ENCODE measurements at places on chromosomes 1 and 21.

- peak; percentile 60 for DNase-seq
Measured at GRCh38 chr1:92961131-92961895, at the start of gene DIPK1A. Gene DIPK1A, minus strand, starts transcription at chr1:92961462. Its CDS starts 33 bp downstream, at chr1:92961429.

DNA sequence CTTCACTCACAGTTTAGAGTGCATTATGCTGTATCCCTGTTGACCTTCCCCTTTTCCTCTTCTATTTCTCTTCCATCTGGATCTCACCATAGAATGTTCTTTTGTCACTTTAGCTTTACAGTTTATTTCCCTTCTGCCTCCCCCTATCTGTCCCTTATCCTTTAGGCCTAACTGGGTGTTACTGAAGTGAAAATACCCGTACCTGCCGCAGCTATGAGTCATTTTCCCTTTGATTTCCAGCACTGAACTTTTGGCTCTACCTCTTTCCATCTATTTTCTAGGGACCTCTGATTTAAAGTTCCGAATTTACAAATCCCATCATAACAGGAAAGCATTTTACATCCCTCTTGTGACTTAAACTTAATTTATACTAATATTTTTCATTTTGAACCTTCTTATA is 19.7 kb downstream of the ITSN1 start:
- DNase-seq = no peak

- no peak for DNase-seq
Measured at GRCh38 chr1:50605186-50605875, 182.1 kb upstream of the DMRTA2 start.

- DNase-seq = no peak
Measured at GRCh38 chr1:87208931-87209330, 119.7 kb upstream of the LMO4 start.

GRCh38 chr1:219215477-219215876 is 41.8 kb downstream of the LYPLAL1 start:
- DNase-seq = no peak

DNA sequence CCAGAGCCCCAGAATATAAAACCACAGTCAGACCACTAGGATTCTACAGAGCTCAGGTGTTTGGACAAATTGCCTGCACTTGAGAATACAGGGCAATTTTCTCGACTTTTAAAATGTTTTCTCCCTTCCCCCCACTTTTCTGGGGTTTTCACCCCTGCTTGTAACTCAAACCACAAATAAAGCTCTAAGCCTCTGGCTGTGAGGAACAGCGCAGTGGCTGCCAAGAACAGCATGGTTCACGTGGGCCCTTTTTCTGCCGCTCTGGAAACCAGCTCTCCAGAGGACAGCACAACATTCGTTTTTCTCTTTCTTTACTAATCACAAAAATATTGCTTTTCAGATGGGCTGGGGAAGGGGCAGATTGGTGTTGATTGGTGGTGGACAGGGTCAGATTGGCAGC is 102.2 kb upstream of the JUN start:
- no peak for DNase-seq

GRCh38 chr1:70487910-70488665 is 77.0 kb downstream of the CTH start:
- no peak for DNase-seq

GRCh38 chr1:11611638-11612327 is 42.4 kb downstream of the FBXO2 start:
- DNase-seq = no peak

DNA sequence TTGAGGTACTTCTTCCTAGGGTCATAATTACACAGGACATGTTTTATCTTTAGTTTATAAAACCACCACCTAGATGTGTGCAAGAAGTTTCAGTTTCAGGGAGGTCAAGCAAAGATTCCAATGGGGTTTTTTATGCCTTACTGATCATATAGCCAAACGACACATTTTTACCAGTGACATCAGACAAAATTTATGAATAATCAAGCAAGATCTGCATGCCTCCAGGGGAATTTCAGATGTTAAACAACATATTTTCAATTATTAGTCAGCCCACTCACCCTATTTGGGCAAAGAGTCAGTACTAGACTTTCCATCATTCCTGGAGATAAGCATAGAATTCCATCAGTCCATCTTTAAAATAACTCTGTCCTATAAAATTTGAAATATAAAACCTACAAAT is 867.4 kb downstream of the KCNT2 start:
- DNase-seq = no peak

GRCh38 chr21:37098751-37099150 is 25.7 kb downstream of the TTC3 start:
- no peak for DNase-seq

DNA sequence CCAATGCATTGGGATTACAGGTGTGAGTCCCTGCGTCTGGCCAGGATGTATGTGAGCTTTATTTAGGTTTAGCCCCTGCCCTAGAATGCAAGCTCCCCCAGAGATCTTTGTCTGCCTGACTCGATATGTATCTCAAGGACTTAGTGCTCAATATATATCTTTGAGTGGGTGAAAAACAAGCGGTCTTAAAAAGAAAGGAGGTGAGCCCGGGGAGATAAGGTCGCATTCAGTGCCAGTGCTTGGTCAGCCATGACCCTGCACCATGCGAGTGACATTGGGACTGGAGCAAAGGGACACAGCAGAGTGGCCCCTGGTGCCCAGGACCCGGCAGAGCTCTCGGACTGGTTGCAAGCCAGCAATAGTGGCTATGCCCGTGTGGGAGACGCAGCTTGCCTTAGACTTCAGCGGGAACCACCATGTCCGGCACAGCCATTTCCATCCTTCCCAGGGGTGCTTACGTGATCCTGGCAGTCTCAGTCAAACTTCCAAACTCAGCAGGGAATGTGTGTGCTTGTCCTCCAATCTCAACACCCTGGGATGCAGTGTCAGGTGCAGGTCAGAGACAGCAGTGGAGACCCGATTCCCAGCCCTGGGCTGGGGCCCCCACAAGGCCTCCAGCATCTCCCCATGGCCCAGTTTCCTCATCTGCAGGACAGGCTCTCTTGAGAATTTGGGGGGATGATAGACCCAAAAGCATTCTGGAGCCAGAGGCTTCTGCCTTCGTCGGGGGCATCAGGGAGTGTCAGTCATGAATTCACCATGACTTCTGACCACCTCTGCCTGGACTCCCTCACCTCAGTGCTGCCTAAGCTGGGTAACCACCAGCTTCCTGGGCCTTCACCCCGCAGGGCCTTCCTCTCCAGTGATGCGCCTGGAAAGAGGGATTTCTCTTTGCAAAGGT is 1.8 kb downstream of the MX2 start:
- no peak for DNase-seq

DNA sequence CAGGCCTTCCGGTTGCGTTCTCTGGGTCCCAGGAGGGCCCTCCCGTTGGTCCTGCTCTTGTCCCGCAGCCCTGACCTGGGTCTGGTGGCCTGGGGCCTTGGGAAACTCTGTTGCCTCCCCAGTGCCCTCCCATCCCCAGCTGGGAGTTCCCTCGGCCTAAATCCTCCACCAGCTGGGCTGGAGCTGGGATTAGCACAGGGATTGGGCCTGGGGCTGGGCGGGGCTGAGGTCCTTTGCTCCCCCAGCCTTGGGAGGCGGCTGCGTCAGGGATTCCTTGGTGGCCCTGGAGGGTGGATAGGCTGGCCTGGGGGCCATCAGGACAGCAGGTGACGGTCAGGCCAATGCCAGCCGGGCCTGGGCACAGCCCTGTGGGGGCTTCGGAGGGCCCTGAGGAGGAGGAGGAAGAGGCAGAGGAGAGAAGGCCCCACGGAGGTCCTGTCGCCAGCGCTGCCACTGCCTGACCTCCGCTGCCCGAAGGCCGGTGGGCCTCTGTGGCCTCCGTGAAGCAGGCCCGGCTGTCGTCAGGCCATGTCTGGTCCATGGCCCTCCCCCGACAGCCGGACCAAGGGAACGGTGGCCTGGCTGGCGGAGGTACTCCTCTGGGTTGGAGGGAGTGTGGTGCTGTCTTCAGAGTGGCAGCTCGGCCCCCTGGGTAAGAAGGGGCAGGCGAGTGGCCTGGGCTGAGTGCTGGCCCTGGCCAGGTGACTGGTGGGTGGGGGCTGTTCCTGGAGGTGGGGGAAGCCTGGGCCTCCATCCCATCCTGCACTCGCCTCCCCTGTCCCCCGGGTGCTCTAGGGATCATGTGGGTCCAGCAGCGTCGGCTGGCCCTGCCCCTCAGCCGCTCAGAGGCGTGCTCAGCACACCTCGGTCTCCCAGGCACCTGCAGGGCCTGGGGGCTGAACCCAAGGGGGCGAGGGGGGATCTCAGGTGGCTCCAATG is at the start of gene PLCH2:
Gene PLCH2 (plus strand): TSS at position 229 of the 939 bp plus-strand sequence. CDS start 300 bp downstream, at position 529.
- DNase-seq = no peak

- DNase-seq = no peak
Measured at GRCh38 chr1:166933633-166934032, 41.7 kb downstream of the ILDR2 start.

DNA sequence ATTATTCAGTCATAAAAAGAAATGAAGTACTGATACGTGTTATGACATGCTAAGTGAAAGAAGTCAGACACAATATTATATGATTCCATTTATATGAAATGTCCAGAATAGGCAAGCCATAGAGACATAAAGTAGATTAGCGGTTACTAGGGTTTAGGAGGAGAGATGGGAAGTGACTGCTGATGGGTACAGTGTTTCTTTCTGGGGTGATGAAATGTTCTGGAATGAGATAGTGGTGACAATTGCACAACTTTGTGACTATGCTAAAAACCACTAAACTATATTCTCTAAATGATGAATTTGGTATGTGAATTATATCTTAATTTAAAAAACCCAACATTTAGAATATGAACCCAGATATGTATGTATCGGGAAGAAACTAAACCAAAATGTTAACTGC is 27.6 kb downstream of the IPP start:
- DNase-seq = no peak

GRCh38 chr21:37866027-37866426 is 50.2 kb downstream of the KCNJ6 start:
- no peak for DNase-seq

DNA sequence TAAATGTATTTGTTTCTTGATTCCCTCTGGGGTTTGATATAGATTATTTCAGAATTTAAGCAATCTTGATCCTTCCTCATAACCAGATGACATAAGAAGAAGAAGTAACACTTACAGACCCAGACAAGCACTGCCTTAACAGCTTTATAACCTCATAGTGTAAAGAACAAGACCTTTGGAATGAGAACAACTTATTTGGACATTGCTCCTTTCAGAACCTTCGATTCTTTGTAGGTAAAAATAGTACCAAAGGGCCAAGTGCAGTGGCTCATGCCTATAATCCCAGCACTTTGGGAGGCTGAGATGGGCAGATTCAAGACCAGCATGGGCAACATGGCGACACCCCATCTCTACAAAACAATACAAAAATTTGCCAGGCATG is 15.0 kb downstream of the TM2D1 start:
- no peak for DNase-seq

- DNase-seq = no peak
Measured at GRCh38 chr1:153832293-153832692, 57.1 kb downstream of the SLC27A3 start.

DNA sequence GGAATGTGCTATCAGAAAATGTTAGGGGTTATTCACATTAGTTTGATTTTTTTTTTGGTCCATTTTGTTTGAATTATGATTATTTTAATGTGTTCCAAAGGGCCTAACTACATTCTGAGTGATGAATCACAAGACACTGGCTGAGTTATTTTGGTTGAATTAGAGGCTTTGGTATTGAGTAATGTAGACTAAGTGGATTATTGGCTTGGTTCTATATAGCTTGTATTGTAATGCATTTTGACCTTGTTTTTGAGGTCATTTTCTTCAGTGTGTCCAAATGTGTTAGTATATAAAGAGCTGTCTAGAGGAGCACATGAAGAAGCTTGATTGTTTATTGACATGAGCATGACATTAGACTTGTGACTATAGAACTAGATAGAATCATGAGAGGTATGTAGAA is 3.4 kb downstream of the ZNF326 start:
- DNase-seq = no peak

- no peak for DNase-seq
Measured at GRCh38 chr1:201264554-201264953, 18.8 kb upstream of the PKP1 start.

DNA sequence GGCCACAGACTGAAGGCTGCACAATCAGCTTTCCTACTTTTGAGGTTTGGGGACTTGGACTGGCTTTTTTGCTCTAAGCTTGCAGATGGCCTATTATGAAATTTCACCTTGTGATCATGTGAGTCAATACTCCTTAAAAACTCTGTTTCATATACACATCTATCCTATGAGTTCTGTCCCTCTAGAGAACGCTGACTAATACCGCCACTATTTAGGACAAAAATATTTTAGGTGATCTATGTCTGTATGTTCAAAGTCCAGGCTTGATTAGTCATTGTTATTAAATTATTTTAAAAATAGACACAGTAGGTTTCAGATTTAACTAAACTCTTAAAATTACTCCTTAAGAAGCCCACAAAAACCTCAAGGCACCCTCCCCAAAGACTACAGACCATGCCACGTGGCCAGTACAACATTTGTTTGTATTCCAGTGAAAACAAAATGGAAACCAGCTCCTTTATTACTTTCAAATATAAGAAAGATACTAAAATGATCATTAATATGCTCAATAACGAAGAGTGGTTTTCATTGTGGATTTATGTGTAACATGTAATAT is 63.1 kb downstream of the TMPRSS15 start:
- no peak for DNase-seq

- DNase-seq = no peak
Measured at GRCh38 chr1:245336149-245336983, 181.6 kb downstream of the KIF26B start.

DNA sequence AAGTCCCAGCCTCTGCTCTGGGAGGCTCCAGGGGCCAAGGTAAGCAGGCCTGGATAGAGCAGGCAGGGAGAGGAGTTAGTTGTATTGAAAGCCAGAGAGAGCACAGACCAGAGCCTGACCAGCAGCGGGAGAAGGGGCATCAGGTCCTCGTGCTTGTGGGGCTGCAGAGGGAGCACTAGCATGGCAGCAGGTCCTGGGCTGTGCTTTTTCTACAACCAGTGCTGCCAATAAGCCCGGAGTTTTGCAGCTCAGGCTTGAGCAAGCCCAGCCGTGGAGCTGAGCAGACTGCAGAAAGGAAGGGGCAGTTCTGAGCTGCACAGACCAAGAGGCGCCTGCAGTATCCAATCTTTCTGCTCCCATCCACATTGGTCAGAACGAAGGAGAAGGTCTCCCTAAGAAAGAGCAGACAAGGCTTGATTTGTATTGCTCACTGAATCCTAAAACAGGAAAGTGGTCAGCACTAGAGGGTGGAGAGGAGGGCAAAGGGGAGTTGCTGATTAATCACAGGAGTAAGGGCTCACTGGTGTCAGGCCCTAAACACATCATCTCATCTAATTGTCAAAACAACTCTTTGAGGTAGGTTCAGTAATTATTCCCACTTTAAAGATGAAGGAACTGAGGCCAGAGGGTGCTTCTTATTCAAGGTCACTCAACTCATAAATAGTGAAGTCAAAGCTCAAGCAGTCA is 2.7 kb downstream of the DENND2D start:
- no peak for DNase-seq

GRCh38 chr1:46617108-46617800 is 643 bp upstream of the MOB3C start:
- no peak for DNase-seq

- DNase-seq = no peak
Measured at GRCh38 chr1:153277852-153278251, 18.4 kb downstream of the LORICRIN start.
